ENCODE measurements at places on chromosomes 13 and 19. TPM values are rescaled to one million over a fixed set of nuclear protein-coding genes. Genes with fewer than 3 reads are reported as not detected.
A peak's percentile ranks its signal among the peaks of the same experiment; 100 is the strongest.

DNA sequence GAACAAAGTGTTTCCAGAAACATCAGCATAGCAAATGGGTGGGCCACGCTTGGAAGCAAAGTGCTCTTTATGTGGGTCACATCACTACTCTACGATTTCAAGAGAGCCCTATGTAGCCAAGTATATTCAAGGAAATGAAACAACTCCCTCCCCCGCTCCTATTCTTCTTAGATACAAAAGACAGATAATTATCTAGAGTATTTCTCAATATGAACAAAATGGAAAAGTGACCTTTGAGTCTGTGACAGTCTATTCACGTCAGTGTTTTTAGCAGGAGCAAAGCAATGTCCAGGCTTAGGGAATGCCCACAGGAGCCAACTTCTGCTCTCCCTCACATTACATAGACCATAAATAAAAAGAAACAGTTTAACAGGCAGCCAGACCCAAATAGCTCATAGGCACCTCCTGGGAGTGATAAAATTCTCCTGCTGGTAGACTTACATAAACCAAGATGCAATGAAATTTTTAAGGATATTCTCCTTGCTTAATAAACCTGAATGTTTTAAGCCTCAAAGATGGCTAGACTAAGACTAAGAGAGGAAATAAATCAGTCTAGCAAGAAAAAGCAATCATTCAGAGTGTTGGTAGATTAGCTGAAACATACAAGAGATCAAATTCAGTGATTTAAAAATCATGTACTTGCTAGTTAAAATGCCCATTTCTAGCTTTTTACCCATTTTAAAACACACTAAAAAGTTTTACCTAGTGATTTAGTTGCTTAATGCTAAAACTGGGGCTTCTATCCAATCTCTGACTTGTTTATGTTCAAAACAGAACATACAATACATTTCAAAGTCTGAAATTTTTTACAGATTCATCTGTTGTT lies 182.8 kb downstream of the RGCC start:
- DNase-seq: no peak

- no peak for DNase-seq
Observed at GRCh38 chr19:28873301-28873700, 339.6 kb downstream of the UQCRFS1 start.

The CEACAM19 gene
- 4.4 TPM for total RNA-seq

- no peak for DNase-seq
Observed at GRCh38 chr19:42246922-42247639, 4.7 kb upstream of the GSK3A start.

GRCh38 chr13:99916366-99917103 lies 55.0 kb downstream of the ZIC5 start:
- DNase-seq: peak; percentile 39

DNA sequence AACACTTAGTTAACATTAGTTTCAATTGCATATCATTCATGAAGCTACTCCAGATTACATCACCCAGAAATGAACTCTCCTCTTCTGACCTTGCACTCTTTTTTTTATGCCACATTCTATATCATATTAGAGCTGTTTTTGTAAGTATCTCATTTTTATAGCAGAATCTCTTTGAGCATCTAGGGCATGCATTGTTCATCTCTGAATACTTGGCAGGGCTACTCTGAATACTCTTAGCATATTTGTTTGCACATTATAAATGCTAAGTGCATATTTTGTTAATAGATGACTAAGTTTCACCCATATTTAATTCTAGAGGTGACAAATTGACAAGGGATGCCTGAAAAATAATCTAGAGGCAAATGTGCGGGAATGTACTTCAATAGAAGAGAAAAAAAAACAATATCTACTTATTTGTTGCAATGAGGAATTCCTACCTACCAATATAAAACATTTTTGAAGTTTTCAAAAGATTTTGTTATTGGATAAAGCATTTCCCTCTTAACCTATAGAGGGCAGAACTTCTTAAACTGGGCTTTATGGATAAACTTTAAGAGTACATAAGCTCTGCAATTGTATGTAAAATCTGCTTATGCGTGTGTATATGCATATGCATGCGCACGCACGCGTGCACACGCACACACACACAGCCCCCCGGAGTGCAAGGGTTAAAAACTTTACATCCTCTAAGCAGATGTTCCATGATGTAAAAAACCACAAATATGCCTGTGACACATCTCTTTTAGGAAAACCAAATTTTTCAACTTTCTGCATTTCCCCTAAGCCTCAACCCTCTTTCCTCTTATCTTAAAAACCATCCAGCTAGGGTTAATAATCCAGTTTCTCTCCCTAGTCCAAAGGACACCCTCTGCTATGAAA lies 73.0 kb upstream of the OXGR1 start:
- DNase-seq: no peak

- DNase-seq: no peak
Observed at GRCh38 chr13:97223711-97224541, 1.8 kb downstream of the MBNL2 start.

- no peak for DNase-seq
Observed at GRCh38 chr13:30998136-30999088, 66.0 kb downstream of the TEX26 start.

DNA sequence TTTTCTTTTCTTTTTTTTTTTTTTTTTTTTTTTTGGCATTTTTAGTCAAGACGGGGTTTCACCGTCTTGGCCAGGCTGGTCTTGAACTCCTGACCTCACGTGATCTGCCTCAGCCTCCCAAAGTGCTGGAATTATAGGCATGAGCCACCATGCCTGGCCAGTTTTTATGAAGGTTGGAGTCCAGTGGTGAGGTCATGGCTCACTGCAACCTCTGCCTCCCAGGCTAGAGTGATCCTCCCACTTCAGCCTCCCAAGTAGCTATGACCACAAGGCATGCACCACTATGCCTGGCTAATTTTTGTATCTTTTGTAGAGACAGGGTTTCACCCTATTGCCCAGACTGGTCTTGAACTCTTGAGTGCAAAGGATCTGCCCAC lies 4.2 kb downstream of the SNRPA start:
- no peak for DNase-seq

GRCh38 chr19:44912854-44913253 lies 1.6 kb upstream of the APOC1 start:
- DNase-seq: no peak

The FFAR3 gene
- total RNA-seq: not detected

- DNase-seq: peak; percentile 83
Observed at GRCh38 chr13:106651442-106651841, 83.5 kb upstream of the ARGLU1 start.

DNA sequence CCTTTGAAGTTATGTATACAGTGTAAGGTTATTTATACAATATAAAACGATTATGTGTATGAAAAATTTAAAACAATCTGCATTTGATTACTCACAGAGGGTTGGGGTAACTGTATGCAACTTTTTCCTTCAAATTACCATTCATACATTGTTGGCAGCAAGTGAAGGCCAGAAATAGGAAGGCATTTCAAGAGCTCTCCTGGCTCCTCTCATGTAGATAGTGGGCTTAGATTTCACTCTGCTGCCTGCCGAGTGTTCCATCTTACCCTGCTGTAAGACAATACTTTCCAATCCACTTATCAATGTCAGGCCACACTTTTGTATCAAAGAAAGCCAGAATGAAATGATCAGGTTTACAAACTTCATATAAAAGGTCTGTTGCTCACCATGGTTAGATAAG lies 245.2 kb downstream of the DNAJC15 start:
- no peak for DNase-seq

The SLC25A15 gene
- total RNA-seq: 10.0 TPM

The FPR3 gene
- total RNA-seq: not detected

DNA sequence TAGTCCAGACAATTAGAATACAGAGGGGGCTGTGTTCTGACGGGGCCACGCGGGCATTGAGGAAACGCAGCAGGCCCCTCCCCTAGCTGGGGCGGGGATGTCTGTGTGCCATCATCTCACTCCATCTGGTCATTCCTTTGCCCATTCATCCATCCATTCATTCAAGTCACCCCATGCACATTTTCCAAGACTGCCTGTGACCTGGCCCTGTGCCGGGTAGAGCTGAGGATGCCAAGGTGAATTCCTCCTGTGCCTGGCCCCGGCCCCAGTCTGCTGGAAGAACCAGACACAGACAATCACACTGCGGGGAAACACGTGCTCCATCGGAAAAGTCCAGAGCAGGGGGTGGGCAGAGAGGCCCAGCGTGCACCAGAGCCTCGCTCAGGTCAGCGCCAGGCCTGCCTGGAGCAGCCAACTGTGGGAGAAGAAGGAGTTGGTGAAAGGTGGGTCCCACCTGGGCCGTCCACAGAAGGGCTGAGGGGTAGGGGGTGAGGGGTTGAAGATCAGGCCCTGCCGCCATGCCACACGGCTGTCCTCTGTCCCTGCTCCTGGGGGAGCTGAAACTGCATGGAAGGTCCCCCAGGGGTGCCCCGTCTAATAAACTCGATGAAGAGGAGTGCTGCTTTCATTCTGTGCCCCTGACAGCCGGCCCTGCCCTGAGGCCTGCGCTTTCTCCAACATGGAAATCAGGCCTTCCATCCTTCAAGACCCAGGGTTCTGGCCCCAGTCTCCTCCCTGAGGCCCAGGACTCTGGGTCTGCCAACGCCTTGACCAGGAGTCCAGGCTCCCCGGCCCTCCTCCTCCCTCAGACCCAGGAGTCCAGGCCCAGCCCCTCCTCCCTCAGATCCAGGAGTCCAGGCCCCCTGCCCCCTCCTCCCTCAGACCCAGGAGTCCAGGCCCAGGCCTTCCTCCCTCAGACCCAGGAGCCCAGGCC lies 1.6 kb upstream of the CACNG6 start:
- DNase-seq: no peak

The OR7D2 gene
- total RNA-seq: 0.35 TPM

DNA sequence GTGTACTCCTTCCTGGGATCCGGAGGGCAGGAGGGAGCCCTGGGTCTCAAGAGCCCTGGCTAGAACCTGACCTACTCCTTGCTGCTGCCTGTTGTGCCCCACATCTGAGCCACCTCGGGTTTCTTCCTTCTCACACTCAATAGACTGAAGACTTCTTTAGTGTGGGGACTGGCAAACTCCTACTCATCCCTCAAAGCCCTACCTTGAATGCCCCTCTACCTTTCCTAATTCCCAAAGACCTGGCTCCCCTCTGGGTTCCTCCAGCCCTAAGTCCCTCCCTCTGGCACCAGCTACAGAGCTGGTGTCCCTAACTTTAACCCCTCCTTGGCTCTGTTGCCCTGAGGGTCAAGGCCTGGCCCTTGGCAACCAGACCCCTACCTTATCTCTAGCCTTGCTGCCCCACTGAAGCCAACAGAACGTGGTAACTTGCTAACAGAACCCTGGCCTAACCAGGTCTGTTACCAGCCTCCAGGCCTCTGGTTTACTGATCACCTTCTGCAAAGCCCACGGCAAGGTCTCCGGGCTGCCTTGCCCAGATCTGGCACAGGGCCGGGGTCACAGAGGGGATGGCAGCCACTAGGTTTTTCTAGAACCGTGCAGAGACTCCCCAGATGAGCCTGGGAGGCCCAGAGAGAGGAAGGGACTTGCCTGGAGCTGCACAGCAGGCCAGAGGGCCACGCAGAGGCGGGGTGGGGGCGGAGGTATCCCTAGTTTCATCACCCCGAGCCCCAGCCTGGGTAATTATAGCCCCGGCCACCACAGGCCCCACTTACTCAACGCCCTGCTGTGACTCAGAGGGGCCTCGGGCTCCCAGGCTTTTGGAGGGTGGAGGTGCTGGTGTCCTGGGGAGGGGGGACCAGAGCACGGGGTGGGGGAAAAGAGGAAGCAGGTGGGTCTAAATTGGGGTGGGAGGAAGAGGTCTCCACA lies 15.3 kb downstream of the ZBTB7A start:
- DNase-seq: no peak

- no peak for DNase-seq
Observed at GRCh38 chr19:45577111-45577905, 7.3 kb downstream of the OPA3 start.

GRCh38 chr13:114157869-114158495 lies 21.1 kb upstream of the CFAP97D2 start:
- no peak for DNase-seq

DNA sequence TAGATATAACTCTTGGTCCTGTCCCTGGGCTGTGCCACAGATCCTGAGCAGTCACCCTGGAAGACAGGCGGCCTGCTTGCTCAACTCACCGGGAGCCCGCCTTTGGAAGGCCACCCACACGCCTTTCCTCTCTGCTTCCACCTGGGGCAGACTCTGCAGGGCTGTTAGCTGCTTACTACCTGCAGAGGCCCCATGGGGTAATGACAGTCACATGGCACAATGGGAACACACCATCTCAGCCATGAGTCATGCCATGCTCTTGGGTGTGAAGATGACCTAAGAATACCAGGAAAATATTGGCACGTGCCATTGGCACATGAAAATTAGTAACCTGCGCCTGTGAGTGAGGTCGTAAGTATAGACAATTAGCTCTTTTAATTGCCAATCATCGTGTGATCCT lies 108.6 kb downstream of the COL4A2 start:
- no peak for DNase-seq

DNA sequence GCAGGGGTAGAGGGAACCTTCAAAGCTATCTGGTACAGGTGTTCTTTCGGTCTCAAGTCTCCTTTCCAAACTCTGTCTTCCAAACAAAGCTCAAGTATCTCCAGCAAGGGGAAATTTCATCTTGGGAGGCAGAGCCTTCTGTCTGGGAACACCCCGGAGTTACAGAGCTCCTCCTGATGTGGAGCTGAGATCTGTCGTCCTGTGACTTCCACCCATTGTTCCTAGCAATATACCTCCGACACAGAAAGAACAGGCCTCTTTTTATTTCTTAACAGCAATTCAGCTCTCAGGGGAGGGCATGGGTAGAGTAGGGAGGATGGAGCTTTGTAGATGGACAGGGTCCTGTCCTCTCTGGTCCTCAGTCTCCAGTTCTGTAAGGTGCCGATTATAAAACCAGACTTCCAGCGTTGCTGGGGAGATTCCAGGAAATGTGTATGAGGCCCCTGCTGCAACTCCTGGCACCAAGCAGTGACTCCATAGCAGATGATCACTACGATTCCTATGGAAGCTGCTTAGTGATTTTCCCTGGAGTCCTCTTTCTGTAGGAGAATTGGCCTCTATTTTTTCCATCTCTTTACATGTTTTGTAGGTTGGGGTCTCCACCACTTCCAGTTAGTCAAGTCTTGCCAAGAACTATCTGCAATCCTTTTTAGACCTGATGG lies 56.0 kb upstream of the ARGLU1 start:
- no peak for DNase-seq

GRCh38 chr13:23771956-23772355 lies 117.2 kb downstream of the MIPEP start:
- no peak for DNase-seq

DNA sequence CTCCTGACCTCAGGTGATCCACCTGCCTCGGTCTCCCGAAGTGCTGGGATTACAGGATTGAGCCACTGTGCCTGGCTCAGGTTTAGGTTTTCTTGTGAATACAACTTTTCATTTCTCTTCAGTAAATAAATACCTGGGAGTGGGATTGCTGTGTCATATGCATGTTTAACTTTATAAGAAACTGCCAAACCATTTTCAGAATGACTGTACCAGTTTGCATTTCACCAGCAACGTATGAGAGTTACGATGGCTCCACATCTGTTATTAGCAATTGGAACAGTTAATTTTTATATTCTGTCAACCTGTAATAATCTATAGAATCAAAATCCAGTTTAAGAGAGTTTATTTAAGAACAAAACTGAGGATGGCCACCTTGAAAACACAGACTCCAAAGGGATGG lies 52.2 kb downstream of the TEX26 start:
- DNase-seq: no peak

The SMAD9 gene
- total RNA-seq: 2.3 TPM

The GFY gene
- total RNA-seq: not detected

Measured in glomerular endothelial cell (primary cell).